ENCODE measurements at places on chromosomes 11 and 22.

GRCh38 chr11:33685082-33685481 is 15.5 kb downstream of the C11orf91 start:
- H3K4me3 ChIP-seq, result no peak overlapping the region
- no peaks in the 10 kb centered on the region for H3K36me3 ChIP-seq
- H3K27me3 ChIP-seq, result no peaks in the 10 kb centered on the region
- H3K27ac ChIP-seq, result no peak overlapping the region
- H3K4me1 ChIP-seq, result peaks cover 4% of the 10 kb centered on the region

DNA sequence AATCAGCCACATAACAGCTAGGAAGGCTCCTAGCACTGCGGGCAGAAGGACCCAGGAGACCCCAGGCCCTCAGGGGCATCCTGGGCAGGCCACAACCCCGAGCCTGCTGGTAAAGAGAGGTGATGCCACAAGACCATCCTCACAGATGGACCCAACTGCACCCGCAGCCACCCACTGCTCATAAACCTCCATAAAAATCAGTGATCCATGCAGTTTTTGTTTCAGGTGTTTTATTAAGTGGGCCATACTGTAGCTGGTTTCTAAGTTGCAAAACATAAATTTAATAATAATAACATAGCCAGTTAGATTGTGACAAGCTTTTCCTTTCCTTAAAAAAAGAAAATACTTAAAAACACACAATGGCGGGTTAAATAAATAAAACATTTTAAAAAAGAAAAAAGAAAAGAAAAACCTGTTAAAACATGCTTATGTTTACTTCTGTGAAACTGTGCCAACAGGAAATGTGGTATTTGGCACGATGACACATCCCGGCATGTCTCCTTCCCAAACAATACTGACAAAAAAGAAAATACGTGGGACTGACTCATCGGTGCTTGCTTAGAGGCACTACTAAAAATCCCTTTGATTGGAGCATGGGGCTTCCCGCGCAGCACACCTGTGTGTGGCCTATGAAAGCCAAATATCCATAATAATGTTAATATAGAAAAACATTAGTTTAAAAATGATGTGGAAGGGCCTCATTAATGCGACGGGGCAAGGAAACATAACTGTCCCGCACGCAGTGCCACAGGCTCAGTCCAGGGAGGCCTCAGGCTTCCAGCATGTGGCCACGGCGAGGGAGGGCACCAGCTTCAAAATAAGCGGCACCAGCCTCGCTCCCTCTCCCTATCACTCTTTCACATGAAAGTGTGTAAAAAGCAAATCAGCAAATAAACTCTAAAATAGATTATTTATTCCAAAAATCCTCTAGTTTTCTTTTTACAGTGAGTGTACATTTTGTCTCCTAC is 47.5 kb upstream of the SCUBE2 start:
- no peak overlapping the region for H3K4me3 ChIP-seq
- no peaks in the 10 kb centered on the region for H3K27me3 ChIP-seq
- H3K36me3 ChIP-seq, result peaks cover 15% of the 10 kb centered on the region
- peaks cover 33% of the 10 kb centered on the region for H3K4me1 ChIP-seq

- no peaks in the 10 kb centered on the region for H3K4me1 ChIP-seq
- no peaks in the 10 kb centered on the region for H3K36me3 ChIP-seq
- H3K27me3 ChIP-seq, result no peaks in the 10 kb centered on the region
- DNase-seq, result no peak
These were observed 410.6 kb downstream of the SOX6 start for GRCh38 chr11:15945726-15946125.

DNA sequence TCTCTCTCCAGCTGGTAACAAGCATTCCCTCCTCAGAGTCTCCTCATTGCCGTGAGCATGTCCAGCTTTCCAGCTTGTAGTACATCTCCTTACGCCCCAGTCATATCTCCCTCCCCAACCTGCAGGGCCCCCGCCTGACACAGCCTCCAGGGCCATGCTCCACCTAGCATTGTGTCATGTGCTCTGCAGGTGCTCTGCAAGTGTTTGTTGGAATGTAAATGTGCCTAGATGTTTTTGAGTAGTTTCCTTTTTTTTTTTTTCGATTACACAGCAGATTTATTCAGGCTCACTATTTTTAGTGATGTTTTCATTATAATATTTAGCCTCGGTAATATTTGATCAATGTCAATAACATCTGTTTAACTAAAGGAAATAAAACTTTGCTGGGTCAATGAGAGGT is 82.5 kb downstream of the NCAM1 start:
- DNase-seq, result no peak
- H3K27me3 ChIP-seq, result peaks cover 3% of the 10 kb centered on the region
- no peaks in the 10 kb centered on the region for H3K4me1 ChIP-seq
- no peaks in the 10 kb centered on the region for H3K36me3 ChIP-seq

DNA sequence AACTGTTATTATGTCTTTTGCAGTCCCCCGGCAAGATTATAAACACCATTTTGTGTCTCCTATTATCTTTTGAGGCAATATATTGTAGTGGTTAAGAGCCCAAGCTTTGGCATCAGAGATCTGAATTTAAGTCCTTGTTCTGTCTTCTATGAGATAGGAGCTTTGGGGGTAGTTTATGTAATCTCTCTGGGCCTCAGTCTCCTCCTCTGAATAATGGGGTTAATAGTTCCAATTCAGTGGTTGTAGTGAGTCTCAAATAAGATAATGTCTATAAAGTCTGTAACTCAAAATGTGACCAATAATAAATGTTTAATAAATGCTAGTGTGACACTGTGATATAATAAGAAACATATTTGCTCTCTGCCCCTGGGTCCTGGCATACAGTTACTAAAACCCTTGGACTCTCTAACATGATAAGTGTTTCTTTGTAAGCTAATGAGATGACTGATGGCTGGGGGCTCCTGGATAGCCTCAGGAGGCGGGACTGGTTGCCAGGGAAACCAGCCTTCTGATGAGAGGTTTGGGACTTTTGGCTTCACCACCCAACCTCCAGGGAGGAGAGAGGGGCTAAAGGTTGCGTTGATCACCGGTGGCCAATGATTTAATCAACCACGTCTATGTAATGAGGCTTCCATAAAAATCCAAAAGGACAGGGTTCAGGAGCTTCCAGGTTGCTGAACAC is 183.4 kb upstream of the MTMR2 start:
- no peak for DNase-seq
- no peaks in the 10 kb centered on the region for H3K36me3 ChIP-seq
- no peaks in the 10 kb centered on the region for H3K27me3 ChIP-seq
- H3K4me3 ChIP-seq, result no peak overlapping the region
- no peaks in the 10 kb centered on the region for H3K4me1 ChIP-seq

- no peaks in the 10 kb centered on the region for H3K4me1 ChIP-seq
- no peak overlapping the region for H3K4me3 ChIP-seq
- DNase-seq, result no peak
- no peaks in the 10 kb centered on the region for H3K36me3 ChIP-seq
- no peaks in the 10 kb centered on the region for H3K27me3 ChIP-seq
These were observed 220.8 kb downstream of the DBX1 start for GRCh38 chr11:19939415-19939929.

DNA sequence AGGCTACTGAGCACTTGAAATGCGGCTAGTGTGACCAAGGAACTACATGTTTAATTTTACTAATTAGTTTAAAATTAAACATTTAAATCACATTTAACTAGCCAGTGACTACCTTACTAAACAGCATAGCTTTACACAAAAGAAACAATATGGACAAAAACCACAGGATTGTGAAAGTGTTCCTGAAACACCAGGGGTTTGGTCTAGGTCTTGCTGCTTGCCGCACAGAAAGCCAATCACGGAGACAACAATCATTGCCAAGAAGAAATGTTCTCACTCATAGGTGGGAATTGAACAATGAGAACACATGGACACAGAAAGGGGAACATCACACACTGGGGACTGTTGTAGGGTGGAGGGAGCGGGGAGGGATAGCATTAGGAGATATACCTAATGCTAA is 309.5 kb downstream of the C11orf87 start:
- H3K27ac ChIP-seq, result no peak overlapping the region
- no peak overlapping the region for H3K4me3 ChIP-seq
- no peak for DNase-seq
- no peaks in the 10 kb centered on the region for H3K36me3 ChIP-seq

GRCh38 chr11:133656082-133656635 is 123.9 kb upstream of the OPCML start:
- no peak for DNase-seq
- no peaks in the 10 kb centered on the region for H3K36me3 ChIP-seq
- no peaks in the 10 kb centered on the region for H3K27me3 ChIP-seq
- no peak overlapping the region for H3K4me3 ChIP-seq

- no peak for DNase-seq
- peaks cover 3% of the 10 kb centered on the region for H3K4me1 ChIP-seq
- H3K27me3 ChIP-seq, result peaks cover 47% of the 10 kb centered on the region
- H3K36me3 ChIP-seq, result no peaks in the 10 kb centered on the region
- H3K4me3 ChIP-seq, result no peak overlapping the region
These were observed 56.2 kb downstream of the NAV2 start for GRCh38 chr11:19768815-19769214.

DNA sequence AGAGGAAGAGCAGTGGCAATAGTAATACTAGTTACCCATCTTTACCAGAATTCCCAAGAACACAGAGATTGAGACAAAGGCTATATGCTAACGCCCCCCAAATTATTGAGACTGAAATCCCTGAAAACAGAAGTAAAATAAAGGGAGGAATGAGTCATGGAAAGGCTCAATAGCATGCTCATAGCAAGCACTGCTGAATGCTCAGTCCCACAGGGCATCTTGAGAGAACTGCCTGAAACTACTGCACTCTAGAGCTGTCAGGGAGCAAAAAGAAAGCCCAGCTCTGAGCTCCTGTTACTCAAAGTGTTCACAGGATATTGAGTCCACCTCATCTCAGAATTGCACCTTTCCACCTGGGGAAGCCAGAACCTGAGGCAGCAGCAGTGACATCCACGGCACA is 44.1 kb upstream of the FIBIN start:
- H3K27ac ChIP-seq, result no peak overlapping the region
- H3K36me3 ChIP-seq, result no peaks in the 10 kb centered on the region
- DNase-seq, result no peak
- H3K4me1 ChIP-seq, result no peaks in the 10 kb centered on the region
- no peak overlapping the region for H3K4me3 ChIP-seq

- peaks cover 24% of the 10 kb centered on the region for H3K4me1 ChIP-seq
- H3K4me3 ChIP-seq, result peak overlapping the region; percentile 54
- H3K27me3 ChIP-seq, result no peaks in the 10 kb centered on the region
- no peaks in the 10 kb centered on the region for H3K36me3 ChIP-seq
These were observed 784 bp upstream of the SYNGR1 start for GRCh38 chr22:39348909-39349505.

GRCh38 chr11:65321828-65322485 is 7.3 kb downstream of the CDC42EP2 start:
- peaks cover 10% of the 10 kb centered on the region for H3K4me1 ChIP-seq
- H3K27me3 ChIP-seq, result no peaks in the 10 kb centered on the region
- H3K36me3 ChIP-seq, result peaks cover 12% of the 10 kb centered on the region

- H3K4me3 ChIP-seq, result no peak overlapping the region
- no peak overlapping the region for H3K27ac ChIP-seq
- no peaks in the 10 kb centered on the region for H3K36me3 ChIP-seq
- DNase-seq, result peak; percentile 16
- H3K4me1 ChIP-seq, result no peaks in the 10 kb centered on the region
These were observed 26.0 kb upstream of the FADD start for GRCh38 chr11:70176940-70177689.

GRCh38 chr11:57649826-57650738 is at the start of gene YPEL4:
Gene YPEL4, minus strand, starts transcription at chr11:57649912. Its CDS starts 2,805 bp downstream, at chr11:57647107.
- H3K4me3 ChIP-seq, result peak within 1 kb of the TSS; percentile 14
- no peak within 1 kb of the TSS for H3K27ac ChIP-seq
- peaks cover 19% of the 10 kb centered on the region for H3K4me1 ChIP-seq
- DNase-seq, result no peak

- no peak overlapping the region for H3K4me3 ChIP-seq
- no peak for DNase-seq
- H3K36me3 ChIP-seq, result no peaks in the 10 kb centered on the region
- H3K27me3 ChIP-seq, result peaks cover 7% of the 10 kb centered on the region
- no peaks in the 10 kb centered on the region for H3K4me1 ChIP-seq
- H3K27ac ChIP-seq, result no peak overlapping the region
These were observed 8.3 kb downstream of the KRTAP5-11 start for GRCh38 chr11:71574418-71574817.

- H3K27ac ChIP-seq, result no peak overlapping the region
- no peaks in the 10 kb centered on the region for H3K4me1 ChIP-seq
- H3K27me3 ChIP-seq, result peaks cover 24% of the 10 kb centered on the region
- H3K4me3 ChIP-seq, result no peak overlapping the region
- DNase-seq, result no peak
These were observed 54.7 kb downstream of the ETS1 start for GRCh38 chr11:128532572-128533091.

DNA sequence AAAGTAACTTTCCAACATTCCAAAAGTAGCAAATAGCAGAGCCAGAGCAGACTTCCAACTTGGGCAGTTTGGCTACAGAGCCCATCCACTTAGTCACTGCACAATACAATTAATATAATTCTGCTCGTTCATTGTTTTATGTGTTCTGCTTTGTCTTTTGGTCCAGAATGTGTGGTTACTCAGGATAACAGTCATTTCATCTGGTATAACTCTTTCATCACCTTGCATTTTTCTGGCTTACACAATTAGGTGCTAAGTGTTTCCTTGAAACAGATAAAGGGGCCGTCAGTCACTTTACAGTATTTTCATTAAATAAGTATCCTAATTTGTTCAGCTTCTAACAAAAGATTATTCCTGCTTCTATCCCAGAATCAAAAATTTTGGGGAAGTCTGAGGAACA is 87.2 kb downstream of the LARGE2 start:
- DNase-seq, result no peak
- no peaks in the 10 kb centered on the region for H3K36me3 ChIP-seq
- no peak overlapping the region for H3K27ac ChIP-seq
- H3K4me1 ChIP-seq, result no peaks in the 10 kb centered on the region
- H3K27me3 ChIP-seq, result no peaks in the 10 kb centered on the region

DNA sequence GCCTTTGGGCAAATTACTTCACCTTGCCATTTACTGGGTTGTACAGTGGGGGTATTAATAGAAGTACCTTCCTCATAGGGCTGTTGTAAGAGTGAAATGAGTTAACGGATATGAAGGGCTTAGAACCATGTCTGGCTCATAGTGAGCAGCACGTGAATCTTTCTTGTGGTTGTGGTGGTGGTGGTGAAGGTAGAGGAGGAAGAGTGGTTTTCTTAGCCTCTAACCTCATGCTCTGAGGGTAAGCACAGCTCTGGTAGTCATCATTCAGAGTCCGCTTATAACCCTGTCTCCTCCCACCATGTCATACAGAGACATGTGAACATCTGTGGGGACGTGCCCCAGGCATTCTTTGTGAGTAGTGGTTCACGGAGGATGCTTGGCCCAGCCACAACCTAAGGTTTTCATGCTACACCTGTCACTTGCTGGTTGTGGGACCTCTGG is 43.6 kb downstream of the TEAD1 start:
- H3K27ac ChIP-seq, result no peak overlapping the region
- DNase-seq, result no peak
- no peaks in the 10 kb centered on the region for H3K36me3 ChIP-seq
- no peak overlapping the region for H3K4me3 ChIP-seq

GRCh38 chr22:18067548-18068341 is 10.0 kb upstream of the PEX26 start:
- H3K36me3 ChIP-seq, result no peaks in the 10 kb centered on the region
- no peaks in the 10 kb centered on the region for H3K27me3 ChIP-seq
- DNase-seq, result no peak
- H3K4me3 ChIP-seq, result no peak overlapping the region

Measured in HCT116 (cell line).